ENCODE measurements at places on chromosomes 13 and 19. TPM values are rescaled to one million over a fixed set of nuclear protein-coding genes. Genes with fewer than 3 reads are reported as not detected.

The ETV2 gene
- 0.39 TPM for total RNA-seq

The SLAIN1 gene
- 18.4 TPM for total RNA-seq

The LINGO3 gene
- total RNA-seq: 0.20 TPM

The MAST1 gene
- 0.31 TPM for total RNA-seq

The FPR1 gene
- not detected for total RNA-seq

The LAIR2 gene
- 18.4 TPM for total RNA-seq

The NOP53 gene
- total RNA-seq: 213 TPM

The TMPRSS9 gene
- not detected for total RNA-seq

The ELAVL3 gene
- total RNA-seq: not detected

The PSG7 gene
- total RNA-seq: not detected

The FXYD3 gene
- total RNA-seq: not detected

The SELENOV gene
- total RNA-seq: not detected

The KLK3 gene
- total RNA-seq: not detected

The C19orf67 gene
- not detected for total RNA-seq

The C1QTNF9B gene
- total RNA-seq: not detected

The SNRNP70 gene
- total RNA-seq: 185 TPM

The GJB6 gene
- total RNA-seq: 0.62 TPM

The REXO1 gene
- 69.1 TPM for total RNA-seq

The KCNRG gene
- not detected for total RNA-seq

The SPACA4 gene
- not detected for total RNA-seq

The TRPC4 gene
- not detected for total RNA-seq

The CD33 gene
- total RNA-seq: 1.4 TPM

The NLRP5 gene
- total RNA-seq: not detected

The KRTDAP gene
- total RNA-seq: not detected

The GPR183 gene
- total RNA-seq: 5.4 TPM

The GJA3 gene
- total RNA-seq: 0.05 TPM

The SYT3 gene
- not detected for total RNA-seq

The LPAR2 gene
- 35.0 TPM for total RNA-seq

The MOB3A gene
- 180 TPM for total RNA-seq

The ZNF497 gene
- total RNA-seq: 0.52 TPM

The NLRP4 gene
- not detected for total RNA-seq

The GTF2F2 gene
- 20.7 TPM for total RNA-seq

The PTGER1 gene
- total RNA-seq: 0.67 TPM

The LRRC63 gene
- 0.59 TPM for total RNA-seq

The PRDX2 gene
- total RNA-seq: 150 TPM

The ADGRE3 gene
- total RNA-seq: 0.45 TPM

The PLPP2 gene
- 0.05 TPM for total RNA-seq

The ZNF211 gene
- 12.4 TPM for total RNA-seq

The ZSCAN1 gene
- total RNA-seq: not detected

The CGB1 gene
- not detected for total RNA-seq

The BSPH1 gene
- total RNA-seq: not detected

The KLK2 gene
- total RNA-seq: not detected

The TEX26 gene
- not detected for total RNA-seq

The EFNA2 gene
- not detected for total RNA-seq

The CBARP gene
- not detected for total RNA-seq

The BEST2 gene
- not detected for total RNA-seq

All from natural killer cell treated with Interleukin-12 subunit alpha and Interleukin-12 subunit beta and Interleukin-15 and Interleukin-18, amount 100 ng/mL, for 72 hours (primary cell).